Suppressor macrophage (primary cell): ENCODE measurements at places on chromosomes 5 and 9.

DNA sequence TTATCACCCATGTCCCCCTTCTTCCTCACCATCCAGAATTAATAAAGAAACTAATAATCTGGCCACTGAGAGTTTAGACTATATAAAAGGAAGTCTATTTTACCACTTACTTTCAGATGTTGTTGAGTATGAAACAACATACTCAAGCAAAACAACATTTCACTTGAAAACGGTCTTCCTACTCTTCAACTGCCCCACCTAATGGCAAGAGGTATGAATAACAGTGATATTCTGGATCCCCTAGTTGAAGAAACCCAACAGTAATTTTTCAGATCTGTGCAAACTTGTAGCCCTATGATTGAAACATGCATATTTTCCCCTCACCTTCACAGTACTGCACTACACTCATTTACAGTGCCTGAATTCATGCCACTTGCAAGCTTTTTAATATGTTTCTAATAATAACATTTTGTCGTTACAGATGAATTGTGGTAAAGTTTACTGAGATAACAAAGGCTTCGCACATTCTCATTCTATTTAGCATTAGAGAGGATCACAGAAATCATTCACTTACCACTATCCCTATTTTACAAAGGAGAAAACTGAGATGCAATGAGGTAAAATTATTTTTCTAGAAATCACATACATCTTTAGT lies 267.9 kb upstream of the PDE4D start:
- peak; percentile 62 for DNase-seq

- peak; percentile 8 for DNase-seq
These were observed 277.6 kb upstream of the ADAMTS16 start for GRCh38 chr5:4862500-4862899.

DNA sequence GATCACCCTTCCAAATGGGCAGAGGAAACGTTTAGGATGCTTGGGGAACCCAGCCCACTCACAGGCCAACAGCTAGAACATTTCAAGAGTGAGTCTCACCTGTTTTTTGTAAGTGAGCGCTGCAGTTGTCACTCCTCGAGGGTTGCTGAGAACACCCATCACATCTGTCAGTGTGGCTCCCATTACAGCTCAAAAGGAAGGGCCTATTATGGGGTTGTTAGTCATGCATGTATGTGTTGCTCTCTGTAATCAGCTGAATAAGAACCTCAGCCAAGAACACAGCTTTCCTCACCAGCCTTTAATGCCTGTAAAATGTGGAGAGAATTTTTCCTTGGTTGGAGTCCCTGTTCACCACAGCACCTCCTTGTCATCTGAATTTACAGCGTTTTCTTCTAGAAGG lies 196.3 kb upstream of the KLF4 start:
- DNase-seq: no peak

DNA sequence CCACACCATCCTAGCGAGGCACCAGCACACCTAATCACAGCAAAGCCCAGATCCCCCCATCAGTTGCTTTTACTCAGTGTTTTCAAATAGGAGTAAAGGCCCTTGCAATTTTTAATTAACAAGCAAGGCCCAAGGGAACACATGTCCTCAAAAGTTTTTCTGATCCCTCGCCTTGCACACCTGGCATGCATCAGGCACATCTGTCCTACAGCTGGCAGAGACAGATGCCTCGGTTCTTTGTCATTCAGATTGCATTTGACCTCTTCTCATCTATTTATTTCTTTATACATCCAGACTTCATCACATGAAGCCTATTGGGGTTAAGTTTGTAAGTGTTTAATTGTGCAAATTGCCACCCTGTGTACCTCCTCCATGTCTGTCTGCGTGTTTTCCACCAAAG lies 241.4 kb downstream of the MARCHF11 start:
- no peak for DNase-seq

DNA sequence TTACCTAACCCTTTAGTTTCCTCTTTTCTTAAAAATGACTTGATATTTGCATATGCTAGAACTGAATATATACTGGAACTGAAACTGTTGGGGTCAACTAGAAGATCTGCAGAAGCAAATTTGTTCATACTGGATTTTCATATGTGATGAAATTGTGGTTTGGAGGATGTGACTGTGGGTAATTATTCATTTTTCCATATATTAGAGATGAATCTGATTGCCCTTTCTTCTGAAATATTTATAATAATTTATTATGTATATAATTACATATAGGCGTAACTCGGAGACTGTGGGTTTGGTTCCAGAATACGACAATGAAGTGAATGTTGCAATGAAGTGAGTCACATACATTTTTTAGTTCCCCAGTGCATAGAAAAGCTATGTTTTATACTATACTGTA lies 149.1 kb downstream of the ATP10B start:
- DNase-seq: peak; percentile 80

DNA sequence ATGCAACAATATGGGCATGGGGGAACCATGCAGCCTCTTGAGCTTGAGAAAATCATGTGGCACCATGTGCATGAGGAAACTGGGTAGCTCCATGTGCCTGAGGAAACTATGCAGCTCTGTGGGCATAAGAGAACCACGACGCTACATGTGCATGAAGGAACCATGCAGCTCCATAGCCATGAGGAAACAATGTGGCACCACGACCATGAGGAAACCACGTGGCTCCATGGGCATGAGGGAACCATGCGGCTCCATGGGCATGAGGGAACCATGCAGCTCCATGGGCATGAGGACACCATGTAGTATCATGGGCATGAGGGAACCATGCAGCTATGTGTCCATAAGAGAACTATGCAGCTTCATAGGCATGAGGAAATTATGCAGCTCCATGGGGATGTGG lies 140.8 kb downstream of the CAVIN4 start:
- DNase-seq: no peak

DNA sequence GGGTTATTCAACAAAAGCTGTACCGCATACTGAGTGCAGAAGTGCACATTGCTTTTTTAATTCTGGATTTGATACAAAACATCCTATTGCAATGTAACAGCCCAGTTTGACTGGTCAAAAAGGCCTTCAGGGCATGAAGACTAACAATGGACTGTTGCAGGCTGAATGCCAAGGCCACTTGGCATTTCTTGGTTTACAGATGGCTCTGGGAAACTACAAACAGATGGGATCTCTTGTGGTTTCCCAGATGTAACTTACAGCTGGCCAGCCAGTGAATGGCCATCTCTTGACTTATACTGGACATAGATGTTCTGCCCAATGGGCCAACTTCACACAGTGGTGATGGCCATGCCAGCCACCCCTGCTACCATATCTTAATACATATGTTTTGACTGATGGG lies 36.8 kb downstream of the UGT3A2 start:
- no peak for DNase-seq

DNA sequence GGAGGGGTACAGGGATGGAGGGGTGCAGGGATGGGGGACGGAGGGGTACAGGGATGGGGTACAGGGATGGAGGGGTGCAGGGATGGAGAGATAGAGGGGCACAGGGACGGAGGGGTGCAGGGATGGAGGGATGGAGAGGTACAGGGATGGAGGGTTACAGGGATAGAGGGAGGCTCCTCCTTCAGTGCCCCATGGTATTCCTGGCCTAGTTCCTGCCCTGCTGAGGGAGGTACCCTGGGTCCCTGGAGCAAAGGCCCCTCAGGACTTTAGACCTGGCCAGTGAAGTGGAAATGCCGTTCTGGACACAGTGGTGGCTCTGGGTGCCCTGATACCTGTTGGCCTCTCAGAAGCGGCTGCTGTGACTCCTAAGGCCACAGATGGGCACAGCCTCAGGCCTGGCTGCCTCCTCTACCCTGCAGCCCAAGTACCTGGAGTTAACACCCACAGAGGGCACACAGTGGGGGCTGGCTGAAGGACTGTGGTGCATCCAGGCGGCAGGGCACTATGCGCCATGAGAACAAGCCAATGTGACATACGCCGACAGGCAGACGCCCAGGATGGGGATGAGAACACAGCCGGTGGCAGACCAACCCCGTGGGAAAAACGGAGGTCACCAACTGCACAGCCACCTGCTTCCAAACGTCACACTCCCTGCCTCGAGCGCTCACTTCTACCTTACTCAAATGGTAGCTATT lies 8.4 kb downstream of the PTGES2 start:
- no peak for DNase-seq

DNA sequence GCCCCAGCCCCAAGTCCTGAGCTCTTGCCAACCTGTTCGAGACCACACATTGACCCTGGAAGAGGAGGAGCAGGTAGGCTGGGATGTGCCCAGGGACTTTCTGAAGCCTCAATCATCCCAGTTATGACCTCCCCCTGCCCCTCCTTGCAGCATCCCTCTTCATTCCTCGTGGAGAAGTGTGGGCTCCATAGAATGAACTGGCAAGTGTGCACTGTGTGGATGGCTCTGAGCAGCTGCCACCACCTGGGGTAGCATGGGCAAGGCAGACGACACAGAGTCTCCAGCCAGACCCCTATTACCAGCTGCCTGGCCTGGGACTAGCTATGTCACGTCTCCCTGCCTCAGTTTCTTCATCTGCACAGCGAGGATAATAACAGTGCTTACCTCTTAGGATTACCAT lies 33.5 kb downstream of the GADD45G start:
- no peak for DNase-seq

GRCh38 chr5:129099184-129099569 lies 4.6 kb downstream of the ISOC1 start:
- DNase-seq: no peak

DNA sequence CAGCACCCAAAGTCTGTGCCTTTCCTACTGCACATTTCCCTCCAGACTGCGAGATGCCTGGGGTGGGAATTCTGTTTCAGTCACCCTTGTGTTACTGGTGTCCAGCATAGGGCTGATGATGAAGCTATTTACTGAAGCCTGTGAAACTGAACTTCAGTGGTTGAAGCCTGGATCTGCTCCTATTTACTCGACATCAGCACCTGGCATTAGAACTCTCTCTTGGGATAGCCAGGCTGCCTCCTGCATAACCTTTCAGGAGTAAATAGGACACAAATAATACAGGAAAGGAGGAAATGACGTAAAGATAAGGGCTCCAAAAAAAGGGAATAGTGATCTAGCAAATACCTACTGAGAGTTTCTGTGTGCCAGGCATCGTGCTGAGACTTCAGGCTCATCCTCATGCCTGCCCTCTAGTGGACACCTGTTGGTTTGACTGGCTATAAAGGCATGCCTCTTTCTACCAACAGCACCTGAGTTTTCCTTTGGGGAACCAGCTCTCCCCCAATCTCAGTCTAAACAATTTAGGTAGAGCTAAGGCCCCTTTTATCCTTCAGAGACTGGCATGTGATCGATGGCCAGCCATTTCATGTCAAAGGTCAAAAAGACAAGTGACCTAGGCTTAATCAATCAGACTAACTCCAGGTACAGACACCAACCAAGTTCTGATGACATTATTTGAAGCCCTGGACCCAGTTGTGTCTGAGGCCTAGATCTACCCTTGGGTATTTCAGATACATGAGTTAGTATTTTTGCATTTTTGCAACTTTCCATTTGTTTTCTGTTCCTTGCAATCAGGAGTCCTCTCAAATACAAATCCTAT lies 192.1 kb upstream of the TRIM32 start:
- DNase-seq: peak; percentile 65

- DNase-seq: peak; percentile 94
These were observed 12.3 kb upstream of the KCNIP1 start for GRCh38 chr5:170491479-170491878.

GRCh38 chr5:138230981-138231589 lies 18.0 kb upstream of the CDC23 start:
- no peak for DNase-seq

GRCh38 chr5:8576178-8576577 lies 707.2 kb downstream of the MTRR start:
- DNase-seq: no peak

- DNase-seq: peak; percentile 39
These were observed 8.7 kb upstream of the GFRA3 start for GRCh38 chr5:138282920-138283742.

DNA sequence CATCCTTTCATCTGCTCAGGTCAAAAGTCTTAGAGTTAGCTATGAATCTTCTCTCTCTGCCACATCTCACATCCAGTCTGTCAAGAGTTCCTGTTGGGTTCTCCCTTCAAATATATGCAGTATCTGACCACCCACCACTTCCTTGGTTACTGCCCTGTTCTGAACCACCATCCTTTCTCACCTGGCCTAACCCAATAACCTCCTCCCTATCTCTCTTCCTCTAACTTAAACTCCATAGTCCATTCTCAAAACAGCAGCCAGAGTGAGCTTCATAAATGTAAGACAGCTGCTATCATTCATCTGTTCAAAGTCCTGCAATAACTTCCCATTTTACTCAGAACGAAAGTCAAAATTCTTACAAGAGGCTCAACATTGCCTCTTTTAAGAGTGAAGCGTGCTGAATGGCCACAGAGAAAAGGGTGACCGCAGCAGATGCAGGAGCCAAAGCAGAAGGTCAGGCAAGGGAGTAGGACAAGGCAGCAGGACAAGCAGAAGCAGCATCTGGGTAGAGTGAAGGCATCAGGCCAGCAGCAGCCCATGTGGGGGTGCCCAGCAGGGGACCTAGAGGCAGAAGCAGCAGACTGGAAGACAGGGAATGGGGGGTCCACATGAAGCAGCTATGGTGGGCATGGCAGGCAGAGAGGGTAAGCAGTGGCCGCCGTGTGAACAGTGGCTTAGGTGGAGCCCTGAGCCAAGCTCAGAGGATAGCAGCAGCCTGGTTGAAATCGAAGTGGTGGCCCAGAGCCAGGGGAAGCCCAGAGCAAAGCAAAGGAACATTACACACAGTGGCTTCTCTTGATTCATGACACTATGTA lies 39.3 kb upstream of the CDC42SE2 start:
- DNase-seq: peak; percentile 91

GRCh38 chr5:12335938-12336337 lies 431.7 kb upstream of the CTNND2 start:
- DNase-seq: no peak

GRCh38 chr5:87278590-87279100 lies 11.0 kb downstream of the RASA1 start:
- DNase-seq: no peak

DNA sequence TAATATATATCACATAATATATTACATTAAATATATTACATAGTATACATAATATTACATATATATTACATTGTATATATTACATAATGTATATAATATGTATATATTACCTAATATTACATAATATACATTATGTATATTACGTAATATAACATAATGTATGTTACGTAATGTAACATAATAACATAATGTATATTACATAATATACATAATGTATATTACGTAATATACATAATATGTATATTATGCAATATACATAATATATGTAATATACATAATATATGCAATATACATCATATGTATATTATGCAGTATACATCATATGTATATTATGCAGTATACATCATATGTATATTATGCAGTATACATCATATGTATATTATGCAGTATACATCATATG lies 19.1 kb downstream of the CYLC2 start:
- no peak for DNase-seq

GRCh38 chr5:125481506-125482465 lies 735.3 kb upstream of the ZNF608 start:
- DNase-seq: no peak
